Hematopoietic multipotent progenitor cell treated with erythropoietin and hydrocortisone succinate and interleukin-3 and kit ligand, for 4 days (in vitro differentiated cells): ENCODE measurements at places on chromosomes 6 and 20.

DNA sequence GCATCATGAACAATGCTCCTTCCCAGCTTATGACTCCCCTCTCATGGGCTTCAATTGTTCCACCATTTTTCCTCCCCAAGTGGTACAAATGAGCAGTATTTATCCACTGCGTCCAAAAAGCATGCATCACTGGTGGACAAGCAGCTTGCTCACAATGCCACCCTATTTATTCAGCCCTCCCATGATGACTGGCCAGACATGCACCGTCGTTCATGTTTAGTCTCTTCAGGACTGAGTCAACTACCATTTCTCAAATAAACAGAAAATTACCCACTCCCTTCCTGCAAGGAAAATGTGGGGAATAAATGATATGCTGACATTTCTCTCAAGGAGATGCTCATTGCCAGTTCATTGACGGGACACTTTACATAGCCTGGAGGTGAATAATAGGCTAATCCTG is 300.4 kb downstream of the C6orf118 start:
- no peak for DNase-seq

GRCh38 chr6:35036828-35037663 is 104.1 kb downstream of the TCP11 start:
- no peak for DNase-seq

GRCh38 chr20:59977086-59977485 is 18.9 kb downstream of the CDH26 start:
- no peak for DNase-seq

- DNase-seq, result no peak
These were observed 113.0 kb downstream of the CHD6 start for GRCh38 chr20:41505184-41505583.

DNA sequence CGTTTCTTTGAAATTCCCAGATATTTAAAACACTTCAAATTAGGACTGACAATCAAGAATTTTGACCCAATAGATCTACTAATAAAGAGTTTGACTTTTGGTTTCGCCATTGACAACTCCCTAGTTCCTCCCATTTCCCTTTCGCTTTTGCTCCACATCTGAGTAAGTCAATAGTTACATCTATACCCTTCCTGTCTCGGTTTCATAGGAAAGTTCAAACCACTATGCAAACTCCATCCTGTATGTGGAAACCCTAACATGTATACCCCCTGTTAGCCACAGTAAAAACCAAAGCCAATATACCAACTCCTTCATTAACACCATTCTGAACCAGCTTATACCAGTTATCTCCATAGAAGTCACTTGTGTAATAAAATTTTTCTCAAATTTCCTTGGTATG is 311.1 kb downstream of the MMUT start:
- no peak for DNase-seq

GRCh38 chr20:25389858-25390537 is 637 bp downstream of the ABHD12 start:
- DNase-seq, result peak; percentile 40

DNA sequence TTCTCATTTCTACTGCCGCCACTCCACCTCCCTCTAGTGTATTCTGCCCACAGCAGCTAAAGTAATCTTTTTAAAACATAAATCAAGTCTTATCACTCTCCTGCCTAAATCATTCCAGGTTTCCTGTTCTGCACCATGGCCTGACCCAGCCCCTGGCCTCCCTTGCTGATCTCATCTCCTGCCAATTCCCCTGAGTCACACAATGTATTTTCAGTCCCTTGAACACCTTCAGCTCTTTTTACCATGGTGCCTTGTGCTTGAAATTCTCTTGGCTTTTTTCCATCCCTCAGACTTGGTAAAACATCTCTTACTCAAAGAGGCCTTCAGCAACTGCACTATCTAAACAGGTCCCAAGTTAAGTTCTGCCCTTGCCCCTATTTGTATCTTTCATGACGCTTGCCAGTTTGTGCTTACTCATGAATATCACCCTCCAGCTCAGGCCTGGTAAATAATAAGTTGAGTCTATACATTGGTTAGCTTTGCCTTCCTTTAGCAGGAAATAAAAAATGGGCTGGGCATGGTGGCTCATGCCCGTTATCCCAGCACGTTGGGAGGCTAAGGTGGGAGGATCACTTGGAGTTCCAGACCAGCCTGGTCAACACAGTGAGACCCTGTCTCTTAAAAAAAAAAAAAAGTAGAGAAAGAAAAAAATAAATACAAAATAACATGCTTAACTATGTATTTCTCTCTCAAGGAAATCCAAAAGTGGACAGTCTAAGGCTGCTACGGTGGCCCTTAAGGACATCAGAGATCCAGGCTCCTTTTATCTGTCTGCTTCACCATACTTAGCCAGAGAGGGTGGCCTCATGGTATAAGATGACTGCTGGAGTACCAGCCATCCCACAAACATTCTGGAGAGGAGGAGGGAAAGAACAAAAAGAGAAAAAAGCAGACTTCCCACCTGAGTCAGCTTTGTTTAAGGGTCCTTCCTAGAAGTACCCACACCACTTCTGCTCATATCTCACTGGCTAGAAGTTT is 62.2 kb downstream of the ARFGEF2 start:
- peak; percentile 24 for DNase-seq

- DNase-seq, result peak; percentile 87
These were observed at the start of gene GABBR1 for GRCh38 chr6:29632789-29633533. TSS of gene GABBR1 (minus strand) at chr6:29633183. CDS start at chr6:29632385, 798 bp downstream.

GRCh38 chr20:48945840-48946514 is 24.5 kb downstream of the ARFGEF2 start:
- no peak for DNase-seq
